ENCODE measurements at places on chromosomes 11 and 22.
A peak's percentile ranks its signal among the peaks of the same experiment; 100 is the strongest.

DNA sequence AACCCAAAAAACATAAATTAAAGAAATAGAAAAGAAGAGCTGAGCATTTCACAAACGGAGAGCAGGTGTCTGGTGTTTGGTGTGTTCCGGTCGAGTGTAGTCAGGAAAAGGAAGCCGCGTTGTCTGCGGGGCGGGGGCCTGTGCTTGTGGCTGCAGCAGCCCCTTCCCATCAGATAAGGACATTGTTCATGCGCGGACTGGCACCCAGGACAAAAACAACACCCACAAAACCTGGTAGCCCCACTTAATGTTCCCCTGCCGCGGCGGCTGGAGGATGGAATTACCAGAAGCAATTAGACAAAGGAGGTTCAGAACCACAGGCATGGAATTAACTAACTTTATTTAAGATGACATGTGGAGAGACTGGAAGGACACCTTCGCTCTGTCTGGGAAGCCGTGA is 29.9 kb downstream of the KRTAP5-5 start:
- peak; percentile 24 for DNase-seq

DNA sequence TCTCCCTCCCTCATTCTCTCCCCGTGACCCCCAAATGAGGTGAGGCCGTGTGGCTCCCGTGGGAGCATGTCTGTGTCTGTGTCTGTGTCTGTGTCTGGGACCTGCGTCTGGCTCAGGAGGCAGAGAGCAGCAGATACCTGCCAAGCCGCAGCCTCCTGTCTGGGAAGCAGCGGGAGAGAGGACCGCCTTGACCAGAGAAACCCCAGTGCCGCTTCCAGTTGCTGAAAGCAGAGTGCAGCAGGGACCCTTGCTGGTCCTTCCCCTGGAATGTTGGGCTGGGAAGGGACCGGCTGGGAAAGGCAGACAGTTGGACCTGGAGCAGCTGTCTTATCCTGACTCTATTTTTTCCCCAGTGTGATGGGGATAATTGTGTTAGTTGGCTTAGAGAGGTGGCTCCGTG is 525 bp downstream of the CSDC2 start:
- DNase-seq: no peak

DNA sequence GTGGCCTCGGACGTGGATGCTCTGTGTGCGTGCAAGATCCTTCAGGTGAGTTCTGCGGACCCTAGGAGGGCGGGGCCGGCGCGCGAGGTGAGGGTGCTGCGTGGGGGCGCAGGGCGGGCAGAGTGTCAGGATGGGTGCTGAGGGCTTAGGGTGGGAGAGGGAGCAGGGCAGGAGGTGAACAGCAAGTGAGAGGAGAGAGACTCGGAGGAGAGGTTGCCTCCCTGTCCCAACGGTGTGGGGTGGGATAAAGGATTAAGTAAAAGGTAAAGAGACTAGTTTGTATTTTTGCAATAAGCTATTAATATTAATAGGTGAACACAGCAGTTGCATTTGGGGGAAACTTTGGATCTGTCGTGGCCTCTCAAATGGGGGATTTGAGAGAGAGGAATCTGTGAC is 451 bp downstream of the CDC45 start:
- DNase-seq: no peak

DNA sequence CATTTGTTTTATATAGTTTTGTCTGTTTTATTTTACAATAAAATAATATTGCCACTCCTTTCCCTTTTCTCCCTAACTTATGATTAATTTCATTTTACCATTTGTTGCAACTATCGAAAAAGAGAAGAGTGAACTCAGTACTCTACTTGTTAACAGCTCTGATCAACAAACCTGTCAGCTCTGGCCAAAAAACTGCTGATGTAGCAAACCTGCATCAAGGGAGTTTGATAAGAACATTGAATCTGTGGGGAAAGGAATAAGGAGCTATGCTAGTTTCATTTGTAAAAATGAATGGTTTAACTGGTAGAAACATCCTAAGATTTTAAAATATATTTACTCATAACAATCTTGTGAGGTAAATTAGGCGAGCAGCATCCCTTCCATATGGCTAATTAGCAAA is 42.9 kb downstream of the EIF4ENIF1 start:
- DNase-seq: no peak

GRCh38 chr11:69868006-69868810 is 49.0 kb upstream of the FGF3 start:
- DNase-seq: no peak

- no peak for DNase-seq
Measured at GRCh38 chr11:88158081-88158480, 17.2 kb downstream of the RAB38 start.

DNA sequence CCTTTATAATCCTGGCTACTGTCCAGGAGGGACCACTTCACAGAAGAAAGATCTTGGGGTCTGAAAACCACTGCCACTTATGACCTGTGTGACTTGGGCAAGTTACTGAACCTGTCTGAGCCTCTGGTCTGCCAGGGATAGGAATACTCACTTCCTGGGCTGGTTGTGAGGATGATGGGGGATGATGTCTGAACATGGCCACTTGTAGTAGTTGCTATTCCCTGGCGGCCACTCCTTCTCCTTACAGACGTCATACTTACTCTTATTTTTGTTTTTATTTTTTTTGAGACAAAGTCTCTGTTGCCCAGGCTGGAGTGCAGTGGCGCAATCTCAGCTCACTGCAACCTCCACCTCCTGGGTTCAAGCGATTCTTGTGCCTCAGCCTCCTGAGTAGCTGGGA is 26.1 kb downstream of the CD82 start:
- DNase-seq: no peak

- peak; percentile 53 for DNase-seq
Measured at GRCh38 chr11:73227571-73228211, 9.6 kb downstream of the P2RY2 start.

DNA sequence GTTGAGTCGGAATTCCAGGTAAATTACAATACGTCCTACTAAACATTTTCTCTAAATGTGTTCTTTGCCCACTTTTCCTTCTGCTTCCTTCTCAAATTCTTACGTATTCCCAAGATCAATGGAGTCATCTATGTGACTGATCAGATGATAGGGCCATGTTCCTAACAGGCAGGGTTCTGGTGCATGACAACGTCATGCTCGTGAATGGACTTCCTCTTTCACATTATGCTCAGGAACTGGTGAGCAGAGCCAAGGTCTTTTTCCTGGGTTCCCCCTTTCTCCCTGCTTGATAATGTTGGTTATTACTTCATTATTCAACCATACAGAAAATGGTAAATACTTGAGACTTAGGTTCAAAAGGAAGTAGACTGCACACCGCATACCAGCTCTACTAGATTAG is 789.4 kb downstream of the OPCML start:
- no peak for DNase-seq

DNA sequence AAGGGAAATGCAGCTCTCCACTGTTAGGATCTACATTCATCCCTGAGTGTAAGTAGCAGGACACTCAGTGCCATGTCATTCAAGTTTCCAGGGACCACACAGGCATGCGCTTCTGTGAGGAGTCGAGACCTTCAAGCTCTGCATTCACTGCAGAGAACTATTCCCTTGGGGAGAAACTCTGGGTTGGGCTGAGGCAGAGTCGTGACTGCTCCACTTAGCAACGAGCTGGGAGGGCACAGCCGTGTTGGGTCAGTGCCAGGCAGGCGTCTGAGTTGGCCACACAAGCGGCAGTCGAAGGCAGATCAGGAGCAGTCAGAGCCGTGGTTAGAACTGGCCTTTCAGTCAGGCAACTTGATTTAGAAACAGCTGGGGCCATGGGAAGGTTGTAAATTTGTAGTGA is 14.7 kb downstream of the MPEG1 start:
- peak; percentile 88 for DNase-seq

- DNase-seq: no peak
Measured at GRCh38 chr11:72871119-72871518, 56.9 kb downstream of the ATG16L2 start.

DNA sequence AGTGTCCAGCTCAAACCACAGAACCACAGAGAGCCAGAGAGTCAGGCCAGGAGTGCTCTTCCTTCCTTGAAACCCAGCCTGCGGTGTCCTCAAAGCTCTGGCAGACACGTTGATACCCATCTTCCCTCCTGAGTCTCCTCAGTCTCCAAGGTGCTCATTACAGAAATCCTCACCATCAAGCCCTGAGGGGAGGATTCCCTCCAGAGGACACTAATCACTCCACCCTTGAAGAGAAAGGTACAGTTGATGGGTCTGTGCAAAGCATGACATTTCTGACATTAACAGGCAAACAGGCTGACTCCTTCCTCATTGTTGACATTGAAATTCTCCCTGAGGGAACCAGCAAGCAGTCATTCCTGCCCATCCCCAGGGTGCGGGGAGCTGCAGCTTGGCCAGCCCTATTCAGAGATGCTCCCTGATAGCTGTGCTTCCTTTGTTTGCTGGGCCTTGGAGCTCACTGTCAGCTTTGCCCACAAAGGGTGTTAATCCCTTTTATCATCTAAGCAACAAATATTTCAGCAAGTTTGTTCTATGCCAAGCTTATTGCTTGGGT is 101.7 kb upstream of the CSNK2A3 start:
- DNase-seq: no peak

DNA sequence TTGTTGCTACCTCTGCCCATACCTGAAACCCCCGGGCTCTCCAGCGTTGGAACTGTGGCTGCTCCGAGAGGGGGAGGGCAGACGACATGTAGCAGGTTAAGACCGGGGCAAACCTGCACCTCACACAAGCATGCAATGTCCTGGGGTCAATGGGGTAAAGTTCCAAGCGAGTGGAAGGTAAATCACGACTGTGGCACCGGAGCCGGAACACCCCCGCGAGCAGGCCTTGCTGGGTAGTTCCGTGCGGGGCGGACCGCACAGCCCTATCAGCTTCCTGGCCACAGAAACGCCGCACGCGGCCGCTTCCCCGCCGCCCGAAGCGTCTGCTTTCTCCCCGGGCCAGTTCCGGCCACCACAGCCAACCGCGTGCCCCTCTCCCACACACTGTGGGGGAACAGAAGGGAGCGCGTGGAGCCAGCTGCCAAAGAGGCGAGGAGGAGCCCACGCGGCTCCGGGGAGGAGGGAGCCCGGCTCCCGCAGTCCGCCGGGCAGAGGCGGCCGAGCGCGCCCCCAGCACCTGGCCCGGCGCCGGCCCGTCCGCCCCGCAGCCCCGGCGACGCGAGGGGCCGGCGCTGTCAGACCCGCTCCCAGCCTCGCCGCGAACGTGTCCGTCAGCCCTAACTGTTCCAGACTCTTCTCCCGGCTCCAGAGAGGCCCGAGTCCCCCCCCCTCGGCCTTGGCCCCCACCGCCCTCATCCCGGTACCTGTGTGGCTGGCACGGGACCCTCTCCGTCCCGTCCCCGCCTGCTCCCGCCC is 1.6 kb downstream of the SPTBN2 start:
- DNase-seq: no peak

GRCh38 chr11:120186774-120187591 is 23.8 kb upstream of the OAF start:
- peak; percentile 72 for DNase-seq

GRCh38 chr11:117419482-117420142 is 92.0 kb downstream of the CEP164 start:
- DNase-seq: no peak

DNA sequence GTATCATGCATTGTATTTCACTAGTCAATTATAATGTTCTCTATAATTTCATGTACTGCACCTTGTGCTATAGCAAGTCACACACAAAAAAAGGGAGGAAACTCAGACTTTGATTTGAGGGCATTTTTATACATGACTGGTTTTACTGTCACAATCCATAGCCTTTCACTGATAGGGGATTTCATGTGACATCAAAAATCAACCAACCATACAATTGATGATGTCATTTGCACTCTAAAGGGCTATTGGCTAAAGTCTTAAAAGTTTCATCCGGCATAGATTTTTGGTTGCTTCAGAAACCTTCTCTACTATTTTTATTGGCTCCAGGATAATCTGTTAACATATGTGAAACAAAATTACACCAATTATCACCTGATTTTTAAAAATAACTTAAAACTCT is 237.8 kb downstream of the DCDC1 start:
- DNase-seq: no peak

- DNase-seq: no peak
Measured at GRCh38 chr11:111444040-111444439, 65.0 kb upstream of the POU2AF1 start.

DNA sequence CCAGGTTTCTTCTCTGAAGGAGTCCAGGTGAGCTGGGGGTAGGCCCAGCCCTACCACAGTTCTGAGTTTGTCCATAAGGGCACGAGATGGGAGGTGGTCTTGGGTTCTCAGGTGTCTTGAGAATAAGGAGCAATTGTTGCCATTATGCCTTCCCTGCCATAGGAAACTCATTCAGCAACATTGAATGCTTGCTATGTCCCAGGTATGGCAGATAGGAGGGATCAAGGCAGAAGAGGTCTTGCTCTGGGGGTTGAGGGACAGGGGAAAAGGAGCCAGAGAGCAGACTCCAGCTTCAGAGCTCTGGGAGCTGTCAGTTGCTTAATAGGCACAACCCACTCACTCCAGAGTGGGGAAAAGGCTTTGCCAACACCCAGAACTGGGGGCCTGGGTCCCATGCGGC is 4.3 kb downstream of the SELENOM start:
- DNase-seq: no peak

DNA sequence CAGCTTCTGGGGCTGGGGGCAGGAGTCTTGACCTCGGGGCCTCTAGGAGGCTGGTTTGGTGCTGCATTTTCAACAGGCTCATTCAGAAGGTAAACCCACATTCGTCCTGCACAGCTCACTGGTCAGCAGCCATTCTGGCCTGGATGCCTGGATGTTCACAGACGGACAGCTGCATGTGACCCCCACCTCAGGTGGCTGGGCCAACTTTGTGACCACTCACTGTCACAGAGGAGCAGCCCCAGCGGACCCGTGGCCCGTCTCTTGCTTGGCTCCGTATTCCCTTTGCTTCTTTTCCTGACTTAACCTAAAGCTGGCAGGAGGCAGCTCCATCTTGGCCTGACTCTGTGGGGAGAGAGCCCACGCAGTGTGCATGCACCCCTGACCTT is 8.2 kb downstream of the DGCR8 start:
- DNase-seq: no peak

GRCh38 chr11:7571640-7572000 is 57.8 kb downstream of the PPFIBP2 start:
- DNase-seq: no peak

DNA sequence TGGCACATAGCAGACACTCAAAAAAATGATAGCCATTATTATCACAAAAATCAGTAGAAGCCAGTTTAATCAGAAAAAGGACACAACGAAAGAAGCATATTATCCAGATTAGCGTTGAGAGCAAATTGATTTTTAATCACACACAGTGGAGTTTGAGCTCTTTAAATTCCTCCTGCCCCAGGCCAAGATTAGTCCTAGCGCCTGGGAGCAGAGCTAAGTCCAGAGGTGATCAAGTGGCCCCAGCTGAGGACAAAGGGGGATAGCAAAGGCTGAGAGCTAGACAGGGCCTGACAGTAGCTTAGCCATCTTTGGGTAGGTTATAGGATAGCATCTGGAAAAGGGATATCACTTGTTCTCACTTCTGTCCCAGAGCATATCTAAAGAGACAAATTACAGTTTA is 133.6 kb downstream of the NXPE2 start:
- DNase-seq: no peak

DNA sequence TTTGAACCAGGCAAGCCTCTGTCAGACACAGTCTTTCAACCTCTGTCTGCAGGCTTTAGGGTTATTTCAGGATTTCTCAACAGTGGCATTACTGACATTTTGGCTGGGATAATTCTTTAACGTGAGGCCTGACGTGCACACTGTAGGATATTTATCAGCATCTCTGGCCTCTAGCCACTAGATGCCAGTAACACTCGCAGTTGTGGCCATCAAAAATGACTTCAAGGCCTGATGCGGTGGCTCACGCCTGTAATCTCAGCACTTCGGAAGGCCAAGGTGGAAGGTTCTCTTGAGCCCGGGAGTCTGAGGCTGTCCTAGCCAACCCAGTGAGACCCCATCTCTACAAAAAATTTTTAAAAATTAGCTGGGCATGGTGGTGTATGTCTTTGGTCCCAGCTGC is 113.0 kb downstream of the CCDC81 start:
- no peak for DNase-seq

GRCh38 chr11:99535819-99536218 is 515.1 kb downstream of the CNTN5 start:
- DNase-seq: no peak
